ENCODE measurements at places on chromosomes 6 and 20. TPM values are rescaled to one million over a fixed set of nuclear protein-coding genes. Genes with fewer than 3 reads are reported as not detected.

- no peak overlapping the region for H3K27ac ChIP-seq
- no peaks in the 10 kb centered on the region for H3K36me3 ChIP-seq
- no peaks in the 10 kb centered on the region for H3K27me3 ChIP-seq
- no peaks in the 10 kb centered on the region for H3K4me1 ChIP-seq
Measured at GRCh38 chr6:121398127-121398526, 37.3 kb upstream of the GJA1 start.

DNA sequence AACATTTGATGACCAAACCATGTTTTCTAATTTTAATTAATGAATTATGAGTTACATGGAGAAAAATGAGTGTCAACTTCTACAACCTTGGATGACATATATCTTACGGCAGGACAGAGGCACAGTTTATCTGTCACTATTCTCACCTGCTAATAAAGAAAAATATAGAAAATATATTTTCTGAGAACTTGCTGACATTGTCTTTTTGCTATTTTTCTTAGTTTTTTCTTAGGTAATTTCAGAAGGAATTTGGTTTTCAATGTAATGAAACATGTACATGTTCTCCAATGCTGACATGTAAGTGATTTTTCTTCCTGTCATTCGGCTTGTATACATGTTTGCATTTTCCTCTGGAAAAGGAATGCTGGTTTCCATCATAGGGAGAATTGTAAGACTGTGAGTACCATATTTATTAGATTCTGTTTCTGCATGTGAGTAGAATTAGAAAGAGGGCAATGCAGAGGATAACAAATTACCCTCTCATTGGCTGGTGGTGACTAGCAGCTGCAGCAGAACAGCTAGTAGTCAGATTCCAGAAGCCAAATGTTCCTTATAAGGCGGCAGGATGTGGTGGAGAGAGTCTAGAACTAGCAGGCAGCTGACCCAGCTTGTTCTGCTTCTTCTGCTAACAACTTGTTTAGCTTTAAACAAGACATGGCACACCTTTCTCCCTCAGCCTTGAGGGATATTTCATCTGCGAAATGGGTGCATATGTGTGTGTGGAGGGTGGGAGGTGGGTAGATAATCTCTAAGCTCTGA lies 132.8 kb upstream of the SPACA1 start:
- H3K36me3 ChIP-seq: no peaks in the 10 kb centered on the region
- no peak overlapping the region for H3K27ac ChIP-seq
- H3K4me3 ChIP-seq: no peak overlapping the region
- no peak for DNase-seq

DNA sequence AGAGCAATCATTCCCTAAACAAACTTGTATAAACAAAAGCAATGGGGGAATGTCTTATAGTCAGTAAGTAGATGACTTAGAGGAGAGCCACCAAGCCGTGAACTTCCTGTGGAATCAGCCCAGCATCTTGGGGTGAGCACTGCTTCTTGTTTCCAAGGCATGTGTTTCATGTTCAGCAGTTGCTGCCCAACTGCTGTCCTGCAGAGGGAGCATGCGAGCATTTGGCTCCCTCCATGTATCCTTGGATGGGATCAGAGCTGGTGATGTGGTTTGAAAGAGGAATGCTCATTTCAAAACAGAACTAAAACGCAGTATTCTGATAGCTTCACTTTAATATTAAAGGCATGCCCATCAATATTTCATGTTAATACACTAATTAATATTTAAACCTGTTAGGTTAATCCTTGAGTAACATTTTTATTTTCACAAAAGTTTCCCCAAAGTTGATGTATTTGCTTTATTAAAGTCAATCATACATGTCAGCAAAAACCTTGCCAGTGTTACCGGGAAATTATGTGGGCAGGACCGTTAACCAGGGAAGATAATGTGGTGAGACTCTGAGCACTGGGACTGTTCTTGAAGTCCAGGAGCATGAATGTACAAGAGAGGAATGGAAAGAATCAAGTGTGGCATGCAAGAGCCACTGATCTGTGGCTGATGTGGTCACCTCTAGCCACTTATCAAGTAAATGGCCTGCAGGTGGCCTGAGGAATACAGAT lies 172.1 kb upstream of the GGTLC1 start:
- H3K27me3 ChIP-seq: no peaks in the 10 kb centered on the region
- DNase-seq: no peak
- no peaks in the 10 kb centered on the region for H3K36me3 ChIP-seq
- H3K4me3 ChIP-seq: no peak overlapping the region
- peaks cover 18% of the 10 kb centered on the region for H3K4me1 ChIP-seq

- no peaks in the 10 kb centered on the region for H3K36me3 ChIP-seq
- no peak for DNase-seq
- peaks cover 13% of the 10 kb centered on the region for H3K4me1 ChIP-seq
- no peaks in the 10 kb centered on the region for H3K27me3 ChIP-seq
Measured at GRCh38 chr6:27178860-27179259, 68.6 kb upstream of the PRSS16 start.

- H3K36me3 ChIP-seq: no peaks in the 10 kb centered on the region
Measured at GRCh38 chr20:46559001-46559400, 8.5 kb upstream of the OCSTAMP start.

- H3K36me3 ChIP-seq: no peaks in the 10 kb centered on the region
- no peaks in the 10 kb centered on the region for H3K27me3 ChIP-seq
- DNase-seq: no peak
- no peaks in the 10 kb centered on the region for H3K4me1 ChIP-seq
- no peak overlapping the region for H3K4me3 ChIP-seq
Measured at GRCh38 chr20:10271494-10272219, 53.0 kb downstream of the SNAP25 start.

- DNase-seq: no peak
- no peak overlapping the region for H3K27ac ChIP-seq
- H3K4me1 ChIP-seq: no peaks in the 10 kb centered on the region
Measured at GRCh38 chr6:8172530-8172929, 70.2 kb upstream of the EEF1E1 start.

DNA sequence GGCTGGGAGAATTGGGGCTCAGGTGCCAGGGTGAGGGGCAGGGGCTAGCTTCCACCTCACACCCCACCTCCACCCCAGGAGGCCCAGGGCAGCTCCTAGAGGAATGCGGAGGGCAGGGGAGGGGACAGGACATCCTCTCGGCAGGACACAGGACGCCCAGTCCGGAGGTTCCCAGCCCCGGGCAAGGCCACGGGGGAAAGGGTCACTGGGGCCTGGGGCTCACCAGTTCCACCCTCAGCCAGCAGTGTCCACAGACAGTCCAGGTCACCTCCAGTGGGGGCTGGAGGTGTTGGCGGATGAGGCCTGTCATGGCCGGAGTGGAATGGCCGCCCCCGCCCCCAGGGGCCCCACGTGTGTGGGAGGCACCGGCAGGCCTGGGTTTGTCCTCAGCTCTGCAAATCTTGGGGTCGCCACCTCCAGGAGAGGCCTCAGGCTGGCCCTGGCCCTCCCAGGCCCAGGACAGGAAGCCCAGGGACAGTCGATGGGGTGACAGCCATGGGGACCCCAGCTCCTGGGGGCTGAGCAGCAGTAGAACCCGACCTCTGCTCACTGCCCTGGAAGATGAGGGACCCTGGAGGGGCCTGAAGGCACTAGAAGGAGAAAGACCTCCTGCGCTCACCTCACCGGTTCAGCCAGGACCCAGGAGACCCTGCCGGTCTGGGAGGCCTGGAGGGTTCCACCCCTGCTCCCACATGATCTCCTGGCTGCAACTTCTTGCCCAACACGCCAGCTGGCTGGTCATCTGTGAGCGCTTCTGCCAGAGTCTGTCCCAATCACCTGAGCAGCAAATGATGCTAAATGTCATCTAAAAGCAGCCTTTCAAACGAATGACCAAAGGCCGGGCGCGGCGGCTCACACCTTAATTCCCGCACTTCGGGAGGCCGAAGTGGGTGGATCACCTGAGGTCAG lies 13.0 kb upstream of the ABHD16B start:
- no peaks in the 10 kb centered on the region for H3K36me3 ChIP-seq
- no peak overlapping the region for H3K4me3 ChIP-seq
- H3K27ac ChIP-seq: no peak overlapping the region
- DNase-seq: no peak
- H3K4me1 ChIP-seq: peaks cover 60% of the 10 kb centered on the region

DNA sequence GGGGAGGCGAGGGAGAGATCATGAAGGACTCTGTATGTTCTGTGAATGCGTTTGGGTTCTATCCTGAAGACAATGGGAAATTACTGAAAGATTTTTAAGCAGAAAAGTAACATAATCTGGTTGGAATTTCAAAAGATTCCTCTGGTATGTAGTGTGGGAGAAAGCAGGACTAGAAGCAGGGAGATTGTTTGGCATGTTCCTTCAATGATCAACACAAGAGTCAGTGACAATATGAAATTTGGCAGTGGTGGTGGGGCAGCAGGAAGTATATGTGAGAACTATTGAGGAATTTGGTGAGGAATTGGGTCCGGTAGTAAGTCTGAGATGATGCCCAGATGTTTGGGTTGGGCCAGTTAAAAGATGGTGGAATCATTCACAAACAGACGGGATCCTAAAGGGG lies 348.7 kb downstream of the CD83 start:
- H3K36me3 ChIP-seq: no peaks in the 10 kb centered on the region
- H3K27me3 ChIP-seq: no peaks in the 10 kb centered on the region
- peaks cover 14% of the 10 kb centered on the region for H3K4me1 ChIP-seq
- no peak overlapping the region for H3K4me3 ChIP-seq

Gene NKX2-2
- not detected for total RNA-seq

Gene KPNA5
- 31.4 TPM for total RNA-seq

Gene TINAG
- total RNA-seq: not detected

Measured in natural killer cell (primary cell).